ENCODE measurements at places on chromosomes 5 and 9.
A peak's percentile ranks its signal among the peaks of the same experiment; 100 is the strongest.

- no peak for DNase-seq
- H3K4me3 ChIP-seq = no peak overlapping the region
- H3K27me3 ChIP-seq = peaks cover 50% of the 10 kb centered on the region
- no peaks in the 10 kb centered on the region for H3K36me3 ChIP-seq
- no peak overlapping the region for H3K27ac ChIP-seq
These were observed 2.0 kb upstream of the NEUROG1 start for GRCh38 chr5:135537745-135538144.

- no peak overlapping the region for H3K4me3 ChIP-seq
- H3K27me3 ChIP-seq = no peaks in the 10 kb centered on the region
- H3K4me1 ChIP-seq = no peaks in the 10 kb centered on the region
- no peak for DNase-seq
These were observed 58.7 kb upstream of the GPR151 start for GRCh38 chr5:146574713-146575112.

GRCh38 chr9:126558051-126558665 lies 55.6 kb upstream of the LMX1B start:
- DNase-seq = peak; percentile 68
- no peaks in the 10 kb centered on the region for H3K4me1 ChIP-seq
- H3K27me3 ChIP-seq = peaks cover 20% of the 10 kb centered on the region
- H3K36me3 ChIP-seq = no peaks in the 10 kb centered on the region
- no peak overlapping the region for H3K27ac ChIP-seq

- no peak overlapping the region for H3K27ac ChIP-seq
- no peaks in the 10 kb centered on the region for H3K4me1 ChIP-seq
- H3K4me3 ChIP-seq = no peak overlapping the region
- no peaks in the 10 kb centered on the region for H3K27me3 ChIP-seq
These were observed 68.5 kb upstream of the CACNA1B start for GRCh38 chr9:137809040-137809576.

DNA sequence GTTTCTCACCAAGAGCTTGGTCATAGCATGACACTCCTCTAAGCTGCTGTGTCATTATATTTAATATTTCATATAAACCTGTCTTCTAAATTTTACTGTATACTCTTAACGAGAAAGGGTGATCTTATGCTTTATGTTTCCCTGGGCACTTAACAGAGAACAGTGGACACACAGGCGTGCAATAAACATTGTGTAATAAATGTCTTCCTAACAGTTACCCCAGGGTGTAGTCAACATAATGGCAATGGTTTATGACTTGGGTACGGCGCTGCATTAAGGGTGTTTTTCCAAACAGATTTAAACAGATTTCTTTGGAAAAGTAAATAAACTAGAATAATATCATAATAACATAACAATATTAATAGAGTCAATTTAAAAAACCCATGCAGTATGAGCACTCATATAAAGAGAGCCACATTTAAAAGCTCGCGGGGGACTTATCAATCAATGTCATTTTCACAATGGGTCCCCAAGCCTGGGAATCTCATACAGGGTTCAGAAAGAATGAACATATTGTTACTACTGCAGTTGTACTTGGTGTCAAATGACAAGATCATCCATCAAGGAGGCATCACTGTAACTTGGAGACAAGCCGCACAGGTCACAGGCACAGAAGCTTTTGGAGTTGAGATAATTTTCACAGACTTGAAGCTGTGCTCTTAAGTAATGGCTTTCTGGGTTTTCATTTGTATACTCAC lies 376.4 kb downstream of the CTNND2 start:
- H3K27ac ChIP-seq = no peak overlapping the region
- H3K36me3 ChIP-seq = no peaks in the 10 kb centered on the region
- H3K4me1 ChIP-seq = no peaks in the 10 kb centered on the region
- no peaks in the 10 kb centered on the region for H3K27me3 ChIP-seq
- H3K4me3 ChIP-seq = no peak overlapping the region
- DNase-seq = no peak

- H3K4me3 ChIP-seq = no peak overlapping the region
- no peak overlapping the region for H3K27ac ChIP-seq
- no peaks in the 10 kb centered on the region for H3K27me3 ChIP-seq
- no peak for DNase-seq
- H3K36me3 ChIP-seq = no peaks in the 10 kb centered on the region
These were observed 75.0 kb downstream of the TNC start for GRCh38 chr9:115042781-115043509.

DNA sequence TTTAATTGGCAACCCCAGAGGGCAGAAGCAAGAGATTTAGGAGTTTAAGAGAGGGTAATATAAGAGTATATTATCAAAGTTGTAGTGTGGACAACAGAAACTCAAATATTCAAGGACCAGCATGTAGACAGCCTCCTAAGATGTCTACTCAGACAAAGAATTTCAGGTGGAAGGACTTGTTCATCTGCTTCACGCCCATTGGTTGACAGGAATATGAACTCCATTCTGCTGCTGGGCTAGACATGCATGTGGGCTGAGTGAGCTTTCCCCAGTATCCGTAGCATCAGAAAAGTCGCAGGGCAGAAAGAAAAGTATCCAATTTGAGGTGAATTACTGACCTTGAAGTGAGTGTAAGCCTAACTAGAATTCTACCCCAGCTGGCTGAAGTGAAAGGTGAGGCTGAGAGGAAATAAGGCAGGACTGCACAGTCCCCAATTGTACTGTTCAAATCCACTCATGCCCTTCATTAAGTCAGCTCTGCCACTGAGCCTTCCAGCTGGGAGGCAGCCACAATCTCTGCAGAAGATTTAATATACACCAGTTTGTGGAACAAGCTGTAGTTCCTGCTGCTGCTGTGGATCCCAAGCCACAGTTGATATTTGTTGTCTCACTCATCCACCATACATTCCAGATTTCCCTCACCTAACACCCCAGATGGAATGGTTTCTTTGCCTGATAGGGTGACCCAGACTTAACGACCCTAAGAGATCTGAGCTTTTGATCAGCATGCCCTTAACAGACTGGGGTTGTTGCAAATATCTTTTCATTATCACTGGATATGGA lies 41.2 kb downstream of the PDCD1LG2 start:
- no peaks in the 10 kb centered on the region for H3K36me3 ChIP-seq
- H3K27me3 ChIP-seq = no peaks in the 10 kb centered on the region
- H3K27ac ChIP-seq = no peak overlapping the region
- H3K4me3 ChIP-seq = no peak overlapping the region
- no peak for DNase-seq

GRCh38 chr5:56552612-56553268 lies 262.6 kb upstream of the MAP3K1 start:
- H3K27ac ChIP-seq = no peak overlapping the region
- H3K27me3 ChIP-seq = no peaks in the 10 kb centered on the region
- H3K36me3 ChIP-seq = no peaks in the 10 kb centered on the region
- H3K4me3 ChIP-seq = no peak overlapping the region

- no peak overlapping the region for H3K4me3 ChIP-seq
- no peaks in the 10 kb centered on the region for H3K4me1 ChIP-seq
- no peaks in the 10 kb centered on the region for H3K27me3 ChIP-seq
- H3K36me3 ChIP-seq = no peaks in the 10 kb centered on the region
These were observed 16.4 kb upstream of the OMD start for GRCh38 chr9:92440751-92441046.

DNA sequence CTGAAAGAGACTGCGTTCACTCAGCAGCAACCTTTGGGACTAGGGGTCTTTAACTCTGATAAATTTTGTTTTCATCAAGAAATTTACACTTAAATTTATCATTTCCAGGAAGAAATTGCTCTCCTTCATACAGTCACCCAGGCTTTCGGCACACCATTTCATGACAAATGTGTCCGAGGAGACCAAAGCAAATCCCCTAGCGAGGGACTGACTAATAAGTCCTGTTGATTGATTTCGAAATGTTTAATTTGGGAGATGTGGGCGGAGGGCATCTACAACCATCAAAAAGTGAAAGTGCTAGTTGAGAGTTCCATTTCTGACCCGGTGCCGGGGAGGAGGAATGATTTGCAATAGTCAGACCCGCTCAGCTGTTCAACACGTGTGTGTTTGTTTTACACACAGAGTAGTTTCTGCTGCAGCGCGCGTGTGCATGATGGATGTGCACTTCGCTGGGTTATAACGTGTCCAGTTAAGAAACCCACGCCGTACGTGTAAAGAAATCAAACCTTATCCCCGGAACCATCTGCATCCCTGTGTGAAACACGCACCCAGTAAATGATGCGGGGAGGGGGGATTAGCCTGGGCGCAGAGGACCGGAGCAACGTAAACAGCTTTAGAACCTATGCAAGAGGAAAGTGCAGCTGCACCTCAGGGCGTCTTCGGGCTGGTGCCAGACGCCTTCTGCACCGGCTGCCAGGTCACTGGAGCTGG lies 845 bp upstream of the NR4A3 start:
- DNase-seq = peak; percentile 85
- peaks cover 10% of the 10 kb centered on the region for H3K4me1 ChIP-seq
- H3K4me3 ChIP-seq = peak overlapping the region; percentile 87
- no peaks in the 10 kb centered on the region for H3K36me3 ChIP-seq

DNA sequence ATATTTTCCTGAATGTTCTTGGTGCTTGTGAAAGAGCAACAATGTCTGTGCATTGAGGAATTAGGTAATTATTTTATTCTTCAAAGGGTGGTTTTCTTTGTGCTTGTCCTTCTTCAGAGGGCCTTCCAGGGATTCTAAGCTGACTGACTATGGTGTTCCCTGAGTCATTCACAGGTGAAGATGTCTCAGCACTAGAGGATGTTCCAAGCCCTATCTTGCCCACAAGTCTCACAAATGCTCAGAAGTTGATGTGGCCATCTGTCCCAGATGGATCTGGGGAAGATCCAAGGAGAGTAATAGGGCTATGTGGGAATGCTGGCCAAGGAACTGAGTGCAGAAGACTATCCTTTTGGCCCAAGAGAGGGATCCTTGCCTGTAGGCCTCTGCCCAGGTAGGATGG lies 120.9 kb downstream of the ADAMTSL1 start:
- H3K27me3 ChIP-seq = no peaks in the 10 kb centered on the region
- no peak overlapping the region for H3K4me3 ChIP-seq
- H3K4me1 ChIP-seq = peaks cover 13% of the 10 kb centered on the region
- no peak overlapping the region for H3K27ac ChIP-seq
- no peaks in the 10 kb centered on the region for H3K36me3 ChIP-seq

DNA sequence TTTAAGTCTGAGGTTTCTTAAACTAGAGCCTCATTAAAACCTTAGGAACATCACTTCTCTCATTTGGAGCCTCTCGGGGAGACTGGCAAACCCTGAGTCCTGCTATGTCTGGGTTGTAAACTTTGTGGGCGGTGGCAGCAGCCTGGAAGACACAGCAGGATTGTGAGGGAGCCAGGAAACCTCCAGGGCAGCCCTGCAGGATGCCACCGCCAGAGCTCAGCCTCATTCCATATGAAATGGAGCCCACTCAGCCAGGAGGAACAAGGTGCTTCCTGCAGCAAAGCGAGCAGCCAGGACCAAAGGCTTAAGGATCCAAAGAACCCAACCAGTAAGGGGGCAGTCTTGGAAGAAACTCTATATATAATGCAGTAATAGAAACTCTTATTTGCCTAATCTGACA lies 37.9 kb upstream of the IDNK start:
- no peaks in the 10 kb centered on the region for H3K27me3 ChIP-seq
- H3K4me1 ChIP-seq = no peaks in the 10 kb centered on the region
- no peaks in the 10 kb centered on the region for H3K36me3 ChIP-seq
- no peak for DNase-seq
- no peak overlapping the region for H3K4me3 ChIP-seq

DNA sequence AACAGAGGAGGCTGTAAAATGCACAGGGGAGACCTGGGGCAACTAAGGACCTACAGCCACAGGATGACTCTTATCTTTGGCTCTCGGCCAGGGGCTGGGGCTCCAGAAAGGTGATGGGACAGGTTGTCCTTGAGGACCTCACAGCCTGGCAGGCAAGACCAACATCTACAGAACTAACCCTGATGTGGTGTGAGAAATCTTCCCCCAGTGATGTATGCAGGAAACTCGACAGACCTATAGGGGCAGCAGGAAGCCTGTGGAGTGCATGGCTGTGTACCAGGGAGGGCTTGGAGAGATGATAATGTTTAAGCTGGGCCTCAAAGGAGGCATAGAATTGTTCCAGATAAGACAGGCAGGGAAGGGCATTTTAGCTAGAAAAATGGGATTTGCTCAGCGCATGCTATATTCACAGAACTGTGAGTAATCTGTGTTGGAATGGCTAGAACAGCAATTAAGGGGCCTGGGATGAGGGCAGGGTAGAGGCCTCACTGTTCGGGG lies 68.5 kb upstream of the SLC25A51 start:
- H3K4me3 ChIP-seq = no peak overlapping the region
- no peaks in the 10 kb centered on the region for H3K27me3 ChIP-seq
- peaks cover 8% of the 10 kb centered on the region for H3K4me1 ChIP-seq
- DNase-seq = no peak

- no peak overlapping the region for H3K27ac ChIP-seq
- no peak overlapping the region for H3K4me3 ChIP-seq
- H3K27me3 ChIP-seq = no peaks in the 10 kb centered on the region
- no peaks in the 10 kb centered on the region for H3K36me3 ChIP-seq
These were observed 29.0 kb upstream of the CCNG1 start for GRCh38 chr5:163408311-163408923.

GRCh38 chr9:116942593-116943061 lies 255.5 kb downstream of the TRIM32 start:
- no peak overlapping the region for H3K4me3 ChIP-seq
- DNase-seq = no peak
- no peaks in the 10 kb centered on the region for H3K27me3 ChIP-seq
- no peaks in the 10 kb centered on the region for H3K4me1 ChIP-seq
- no peaks in the 10 kb centered on the region for H3K36me3 ChIP-seq

- peaks cover 12% of the 10 kb centered on the region for H3K4me1 ChIP-seq
- H3K27ac ChIP-seq = no peak overlapping the region
These were observed 16.0 kb upstream of the SARDH start for GRCh38 chr9:133754187-133754586.

- no peaks in the 10 kb centered on the region for H3K4me1 ChIP-seq
- H3K4me3 ChIP-seq = no peak overlapping the region
- H3K27me3 ChIP-seq = no peaks in the 10 kb centered on the region
- no peak for DNase-seq
These were observed 110.2 kb upstream of the MYO10 start for GRCh38 chr5:17046320-17046719.

- no peak overlapping the region for H3K4me3 ChIP-seq
- H3K4me1 ChIP-seq = no peaks in the 10 kb centered on the region
- no peak overlapping the region for H3K27ac ChIP-seq
- DNase-seq = no peak
- H3K36me3 ChIP-seq = no peaks in the 10 kb centered on the region
These were observed 949.8 kb upstream of the TYRP1 start for GRCh38 chr9:11743356-11743755.
